Activated CD4-positive, alpha-beta T cell treated with anti-CD3 and anti-CD28 coated beads, Interleukin-2, amount 10 ng/mL, durations not matched to agents 24 days and 14 days (primary cell): ENCODE measurements at places on chromosomes 3 and 15.

DNA sequence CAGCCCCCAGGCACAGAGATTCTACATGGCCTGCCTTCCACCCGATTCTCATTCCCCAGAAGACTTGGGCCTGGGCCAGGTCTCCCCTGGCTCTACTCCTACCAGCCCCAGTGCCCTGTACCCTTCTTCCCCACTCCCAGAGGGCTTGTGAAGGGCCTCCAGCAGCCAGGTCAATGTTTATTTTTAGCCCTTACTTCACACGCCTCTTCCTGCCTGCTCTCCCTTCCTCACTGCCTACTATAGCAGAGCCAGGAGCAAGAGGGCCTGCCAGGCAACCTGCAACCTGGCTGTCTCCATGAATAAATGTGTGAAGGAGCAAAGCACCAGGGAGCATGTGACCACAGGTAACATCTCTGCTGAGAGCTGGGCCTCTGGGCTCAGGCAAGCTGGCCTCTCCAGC lies 26.4 kb upstream of the APEH start:
- DNase-seq = no peak

DNA sequence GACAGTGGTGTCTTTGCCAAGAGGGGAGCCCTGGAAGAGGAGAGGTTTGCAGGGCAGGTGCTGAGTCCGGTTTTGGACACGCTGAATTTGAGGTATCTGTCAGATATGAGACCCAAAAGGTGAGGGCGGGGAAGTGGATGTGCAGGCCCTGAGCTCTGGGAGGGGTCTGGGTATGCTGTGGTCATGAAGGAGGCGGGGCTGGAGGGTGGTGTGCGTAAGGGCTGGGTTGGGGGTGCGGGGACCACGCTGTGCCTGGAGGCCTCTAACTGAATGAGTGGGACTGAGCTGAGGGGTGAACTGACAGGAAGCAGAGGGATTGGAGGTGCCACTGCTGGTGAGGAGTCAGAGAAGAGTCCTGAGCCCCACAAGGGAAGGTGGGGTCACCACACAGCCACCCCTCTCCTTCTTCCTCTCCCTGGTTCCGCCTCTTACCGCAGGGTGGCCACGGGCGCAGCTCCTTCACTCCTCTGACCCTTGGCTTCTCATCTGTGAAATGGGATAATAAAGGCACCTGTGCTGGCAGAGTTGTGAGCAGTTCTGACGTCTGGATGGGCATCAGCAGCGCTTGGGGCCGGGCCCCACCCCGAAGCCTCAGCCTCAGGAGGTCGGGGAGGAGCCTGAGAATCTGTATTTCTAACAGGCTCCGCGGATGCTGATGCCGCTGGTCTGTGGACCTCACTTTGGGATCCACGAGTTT lies 28.8 kb downstream of the PSTPIP1 start:
- DNase-seq = no peak

GRCh38 chr3:191414286-191414685 lies 46.7 kb upstream of the PYDC2 start:
- no peak for DNase-seq

- no peak for DNase-seq
Measured at GRCh38 chr3:196357905-196358304, 19.7 kb upstream of the TM4SF19 start.

DNA sequence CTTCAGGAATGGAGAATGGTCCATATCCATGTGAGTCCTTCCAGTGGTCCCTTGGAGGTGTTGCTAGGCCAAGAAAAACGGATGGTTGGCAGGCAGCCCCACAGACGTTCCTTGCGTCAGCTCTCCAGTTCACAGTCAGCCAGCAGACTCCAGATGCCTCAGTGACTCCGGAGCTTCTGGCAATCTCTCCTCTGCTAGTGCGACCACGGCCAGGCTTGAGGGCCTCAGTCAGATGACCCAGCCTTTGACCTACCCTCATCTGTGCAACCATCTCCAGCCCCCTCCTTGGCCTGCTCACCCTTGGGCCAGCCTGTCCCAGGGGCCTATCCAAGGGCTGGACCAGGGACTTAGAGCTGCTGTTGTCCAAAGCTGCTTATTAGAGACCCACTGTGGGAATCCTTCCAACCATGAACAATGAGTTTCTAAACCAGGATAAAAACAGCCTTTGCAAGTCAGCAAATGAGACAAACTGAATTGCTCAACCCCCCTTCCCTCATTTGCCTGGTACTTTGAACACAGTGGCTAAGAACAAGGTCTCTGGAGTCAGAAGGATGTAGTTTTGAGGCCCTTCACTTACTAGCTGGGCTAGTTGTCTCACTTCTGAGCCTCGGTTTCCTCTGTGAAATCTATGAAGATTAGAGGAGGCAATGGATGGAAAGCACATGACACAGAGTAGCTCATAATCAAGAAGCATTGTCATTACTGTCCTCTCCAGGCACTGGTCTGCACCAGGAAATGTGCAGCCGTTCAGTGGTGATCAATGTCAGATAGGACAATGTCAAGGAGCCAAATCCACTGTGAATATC lies 44.8 kb downstream of the ANP32A start:
- no peak for DNase-seq

DNA sequence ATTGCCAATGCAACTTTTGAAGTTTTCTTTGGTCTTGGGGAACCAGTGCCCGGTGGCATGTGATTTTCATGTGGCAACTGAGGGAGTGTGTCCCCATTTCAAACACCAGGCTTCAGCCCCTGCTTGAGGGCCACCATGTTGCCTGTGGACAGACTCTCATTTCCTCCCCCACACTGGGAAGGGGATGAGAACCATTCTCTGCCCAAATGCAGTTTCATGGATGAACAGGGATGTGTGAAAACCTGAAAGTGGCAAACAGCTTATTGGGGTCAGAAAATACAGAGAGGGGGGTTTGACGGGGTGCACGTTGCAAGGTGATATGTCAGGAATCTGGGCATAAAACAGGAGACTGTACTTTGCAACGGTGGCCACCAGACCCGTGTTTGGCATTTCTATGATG lies 6.3 kb downstream of the FAM107A start:
- DNase-seq = no peak

- no peak for DNase-seq
Measured at GRCh38 chr3:142225885-142226215, 465 bp upstream of the GK5 start.

- no peak for DNase-seq
Measured at GRCh38 chr3:10999221-11000107, 6.9 kb downstream of the SLC6A1 start.

DNA sequence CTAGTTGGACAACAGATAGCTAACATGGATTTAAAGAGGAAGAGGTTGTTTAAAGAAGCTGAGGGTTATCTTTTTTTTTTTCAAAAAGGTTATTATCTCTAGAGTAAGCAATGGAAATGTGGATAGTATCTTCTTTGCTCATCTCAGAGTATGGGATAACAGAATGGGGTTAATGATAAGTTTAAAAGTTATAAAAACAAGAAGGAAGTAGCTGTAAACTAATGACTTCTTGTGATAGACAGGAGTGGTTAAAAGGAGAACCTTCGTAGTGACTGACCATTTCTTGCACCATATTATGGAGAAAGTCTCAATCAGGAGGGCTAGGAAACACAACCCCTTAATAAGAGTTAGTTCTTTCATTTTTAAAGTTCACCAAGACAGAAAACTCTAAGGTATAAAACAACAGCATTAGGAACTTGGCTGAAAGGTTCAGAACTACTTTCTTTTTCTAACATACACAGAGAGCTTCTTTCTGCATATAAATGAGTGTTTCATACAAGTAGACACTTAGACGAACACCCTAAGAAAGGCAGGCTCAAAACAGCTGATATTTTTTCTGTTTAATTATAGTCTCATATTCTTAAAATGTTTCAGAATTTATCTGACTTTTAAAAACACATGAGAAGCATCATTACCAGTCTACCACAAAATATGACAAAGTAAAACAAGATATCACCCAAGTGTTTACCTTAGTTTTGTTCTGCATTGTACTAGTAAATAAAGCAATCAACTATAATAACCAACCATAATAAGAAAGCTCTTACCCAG lies 140.0 kb downstream of the MEIS2 start:
- DNase-seq = no peak
